Liver (tissue), 10 donors: ENCODE measurements at places on chromosomes 4 and X.

- no peak for DNase-seq
- H3K27me3 ChIP-seq, result no peaks in the 10 kb centered on the region
- H3K36me3 ChIP-seq, result no peaks in the 10 kb centered on the region
- H3K4me1 ChIP-seq, result no peaks in the 10 kb centered on the region
These were observed 20.6 kb downstream of the GABRQ start for GRCh38 chrX:152658302-152658701.

DNA sequence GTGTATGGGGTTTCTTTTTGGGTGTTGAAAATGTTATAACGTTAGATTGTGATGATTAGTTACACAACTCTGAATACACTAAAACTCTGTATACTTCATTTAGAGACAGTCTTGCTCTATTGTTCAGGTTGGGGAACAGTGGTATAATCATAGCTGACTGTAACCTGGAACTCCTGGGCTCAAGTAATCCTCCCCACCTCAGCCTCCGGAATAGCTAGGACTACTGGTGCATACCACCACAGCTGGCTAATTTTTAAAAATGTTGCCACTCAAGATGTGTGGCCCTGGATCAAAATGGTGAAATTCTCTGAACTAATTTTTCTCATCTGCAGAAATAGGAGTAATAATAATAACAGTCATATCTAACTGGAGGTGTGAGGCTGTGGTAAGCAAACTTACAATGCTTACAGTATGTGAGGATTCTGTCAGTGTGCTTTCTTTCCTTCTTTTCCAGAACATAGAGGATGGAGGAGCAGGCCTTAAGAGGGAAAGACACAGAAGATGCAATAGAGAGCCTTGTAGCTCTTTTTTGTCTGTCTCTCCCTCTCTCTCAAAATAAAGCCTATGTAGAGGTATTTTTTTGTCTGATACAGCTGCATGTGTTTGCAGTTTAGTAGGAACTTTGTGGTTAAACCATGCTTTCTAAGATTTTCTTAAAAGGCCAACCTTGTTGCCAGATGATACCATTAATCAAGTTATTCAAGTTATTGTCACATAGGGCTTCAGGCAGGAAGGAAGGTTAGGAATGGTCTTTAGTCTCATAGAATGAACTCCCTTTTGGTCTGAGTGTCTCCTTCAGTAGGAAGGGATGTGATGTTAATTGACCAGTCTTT, 7.5 kb downstream of the ADD1 start:
- H3K27ac ChIP-seq, result no peak overlapping the region
- H3K4me1 ChIP-seq, result peaks cover 4% of the 10 kb centered on the region

DNA sequence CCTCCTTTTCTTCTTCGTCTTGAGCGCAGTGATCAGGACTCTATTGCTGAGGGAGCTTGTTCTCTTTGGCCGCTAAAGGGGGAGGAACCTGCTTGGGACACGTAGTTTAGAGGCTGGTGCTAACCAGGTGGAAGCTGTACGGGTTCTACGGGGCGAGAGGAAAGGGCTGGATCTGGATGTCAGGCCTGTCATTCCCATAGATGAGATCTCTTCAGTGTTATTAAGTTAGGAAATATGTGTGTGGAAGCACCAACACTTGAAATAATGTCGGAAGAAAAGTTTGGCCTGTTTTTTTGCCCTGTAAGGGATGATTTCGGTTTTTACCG, 643 bp downstream of the SRP72 start:
- peaks cover 17% of the 10 kb centered on the region for H3K4me1 ChIP-seq
- H3K27ac ChIP-seq, result peak overlapping the region; percentile 59
- H3K4me3 ChIP-seq, result peak overlapping the region; percentile 95
- H3K27me3 ChIP-seq, result no peaks in the 10 kb centered on the region

DNA sequence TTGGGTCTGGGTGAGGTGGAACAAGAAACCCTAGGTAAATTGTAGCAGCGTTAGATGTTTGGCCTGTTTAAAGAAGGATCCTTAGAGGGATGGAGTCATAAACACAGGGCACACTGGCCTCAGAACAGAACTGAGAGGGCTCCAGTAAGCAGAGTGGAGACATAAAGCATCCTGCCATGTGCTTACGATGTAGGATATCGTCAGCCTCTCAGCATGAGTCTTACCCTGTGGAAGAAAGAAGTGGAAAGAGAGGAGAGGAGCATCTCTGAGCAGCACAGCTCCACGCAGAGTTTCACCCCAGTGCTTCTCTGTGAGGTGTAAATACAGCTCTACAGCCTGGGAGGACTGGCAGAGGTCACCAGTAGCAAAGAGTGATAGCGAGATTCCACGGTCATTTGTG, 27.8 kb upstream of the SORBS2 start:
- no peaks in the 10 kb centered on the region for H3K36me3 ChIP-seq
- H3K27me3 ChIP-seq, result no peaks in the 10 kb centered on the region
- H3K4me1 ChIP-seq, result peaks cover 8% of the 10 kb centered on the region
- H3K4me3 ChIP-seq, result no peak overlapping the region
- no peak for DNase-seq
- H3K27ac ChIP-seq, result no peak overlapping the region

GRCh38 chr4:158202481-158202880, 7.8 kb upstream of the TMEM144 start:
- no peak for DNase-seq
- H3K36me3 ChIP-seq, result no peaks in the 10 kb centered on the region
- H3K27me3 ChIP-seq, result no peaks in the 10 kb centered on the region
- no peak overlapping the region for H3K4me3 ChIP-seq
- H3K27ac ChIP-seq, result no peak overlapping the region

DNA sequence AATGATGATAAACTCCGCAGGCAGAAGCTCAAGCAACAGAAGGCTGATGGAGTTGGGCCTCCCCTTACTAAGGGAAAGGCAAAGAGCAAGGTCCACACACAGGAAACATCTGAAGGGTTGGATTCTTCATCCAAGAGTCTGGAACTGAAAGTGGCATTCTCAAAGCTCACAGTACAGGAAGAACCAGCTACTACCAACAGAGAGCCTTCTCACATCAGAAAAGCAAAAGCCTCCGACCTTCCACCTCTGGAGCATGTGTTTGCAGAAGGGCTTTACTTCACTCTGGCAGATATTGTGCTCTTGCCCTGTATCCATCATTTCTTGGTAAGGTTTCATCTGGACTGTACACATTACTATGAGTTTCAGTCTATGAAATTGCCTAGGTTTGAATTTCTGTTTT, 10.6 kb downstream of the GSTCD start:
- H3K27me3 ChIP-seq, result no peaks in the 10 kb centered on the region
- peaks cover 2% of the 10 kb centered on the region for H3K4me1 ChIP-seq
- H3K4me3 ChIP-seq, result no peak overlapping the region
- H3K36me3 ChIP-seq, result peaks cover 7% of the 10 kb centered on the region
- no peak overlapping the region for H3K27ac ChIP-seq
- no peak for DNase-seq

DNA sequence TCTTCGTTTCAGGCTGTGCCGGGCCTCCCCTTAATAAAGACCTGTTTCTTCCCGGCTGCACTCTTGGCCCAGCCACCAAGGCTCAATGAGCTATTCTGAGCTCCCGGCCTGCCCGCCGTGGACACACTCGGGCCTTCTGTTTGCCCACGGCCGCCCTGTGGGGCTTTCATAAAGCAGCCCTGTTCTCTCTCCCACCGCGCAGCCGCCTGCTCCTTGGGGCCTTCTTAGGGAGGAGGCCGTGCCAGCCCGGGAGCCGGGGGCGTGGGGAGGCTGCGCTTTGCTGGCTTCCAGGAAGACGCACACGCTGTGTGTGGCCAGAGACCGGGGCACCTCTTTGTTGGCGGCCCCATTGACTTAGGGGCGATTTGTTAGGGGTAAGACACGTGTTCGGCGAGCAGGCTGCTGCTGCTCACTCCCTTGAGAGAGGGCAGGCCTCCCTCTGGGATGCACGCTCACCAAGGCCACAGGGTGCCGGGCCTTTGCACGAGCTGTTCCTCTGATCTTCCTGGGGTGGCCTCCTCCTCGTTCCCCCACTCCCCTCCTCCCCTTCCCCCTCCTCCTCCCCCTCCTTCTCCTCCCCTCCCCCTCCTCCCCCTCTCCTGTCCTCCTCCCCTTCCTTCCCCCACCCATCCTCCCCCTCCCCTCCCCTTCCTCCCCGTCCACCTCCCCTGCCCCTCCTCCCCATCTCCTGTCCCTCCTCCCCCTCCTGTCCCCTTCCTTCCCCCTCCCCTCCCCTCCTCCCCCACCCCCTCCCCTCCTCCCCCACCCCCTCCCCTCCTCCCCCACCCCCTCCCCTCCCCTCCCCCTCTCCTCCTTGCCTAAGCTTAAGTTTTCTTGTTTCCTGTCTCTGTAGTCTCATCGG, 11.3 kb downstream of the BLOC1S4 start:
- no peak for DNase-seq
- H3K4me1 ChIP-seq, result peaks cover 20% of the 10 kb centered on the region
- H3K27me3 ChIP-seq, result no peaks in the 10 kb centered on the region

GRCh38 chr4:6390356-6390755, 82.1 kb downstream of the PPP2R2C start:
- no peaks in the 10 kb centered on the region for H3K4me1 ChIP-seq
- H3K4me3 ChIP-seq, result no peak overlapping the region
- DNase-seq, result no peak
- H3K27me3 ChIP-seq, result no peaks in the 10 kb centered on the region
- no peak overlapping the region for H3K27ac ChIP-seq

DNA sequence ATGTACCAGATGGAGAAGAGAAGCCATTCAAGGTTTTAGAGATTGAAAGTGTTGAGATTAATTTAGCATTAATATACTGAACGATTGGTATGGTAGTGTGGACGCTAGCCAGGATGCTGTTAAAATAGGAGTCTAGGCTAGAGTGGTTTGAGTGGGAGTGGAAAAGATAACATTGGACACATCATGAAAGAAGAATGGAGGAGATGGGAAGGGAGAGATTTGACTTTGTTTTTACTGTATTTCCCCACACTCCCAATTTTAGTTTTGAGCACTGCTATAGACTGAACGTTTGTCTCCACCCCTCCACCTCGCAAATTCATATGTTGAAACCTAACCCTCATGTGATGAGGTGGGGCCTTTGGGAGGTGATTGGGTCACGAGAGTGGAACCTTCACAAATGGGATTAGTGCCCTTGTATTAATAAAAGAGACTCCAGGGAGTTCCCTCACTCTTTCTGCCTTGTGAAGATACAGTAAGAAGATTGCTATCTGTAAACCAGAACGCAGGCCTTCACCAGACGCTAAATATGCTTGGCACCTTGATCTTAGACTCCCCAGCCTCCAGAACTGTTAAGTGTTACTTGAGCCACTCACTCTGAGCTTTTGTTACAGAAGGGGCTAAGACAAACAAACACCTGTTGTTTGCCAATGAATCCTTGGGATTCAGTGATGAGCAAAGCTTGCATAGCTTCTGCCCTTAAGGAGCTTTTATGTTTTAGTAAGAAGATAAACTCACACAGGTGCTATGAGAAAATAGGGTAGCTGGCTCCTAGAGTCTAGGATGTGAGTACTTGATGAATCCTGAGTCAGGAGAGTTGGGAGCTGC, 25.8 kb downstream of the USP9X start:
- H3K27me3 ChIP-seq, result no peaks in the 10 kb centered on the region

- H3K4me3 ChIP-seq, result no peak overlapping the region
- DNase-seq, result no peak
- no peaks in the 10 kb centered on the region for H3K4me1 ChIP-seq
- no peaks in the 10 kb centered on the region for H3K36me3 ChIP-seq
- H3K27me3 ChIP-seq, result no peaks in the 10 kb centered on the region
These were observed 8.1 kb upstream of the SMS start for GRCh38 chrX:21932292-21933002.

DNA sequence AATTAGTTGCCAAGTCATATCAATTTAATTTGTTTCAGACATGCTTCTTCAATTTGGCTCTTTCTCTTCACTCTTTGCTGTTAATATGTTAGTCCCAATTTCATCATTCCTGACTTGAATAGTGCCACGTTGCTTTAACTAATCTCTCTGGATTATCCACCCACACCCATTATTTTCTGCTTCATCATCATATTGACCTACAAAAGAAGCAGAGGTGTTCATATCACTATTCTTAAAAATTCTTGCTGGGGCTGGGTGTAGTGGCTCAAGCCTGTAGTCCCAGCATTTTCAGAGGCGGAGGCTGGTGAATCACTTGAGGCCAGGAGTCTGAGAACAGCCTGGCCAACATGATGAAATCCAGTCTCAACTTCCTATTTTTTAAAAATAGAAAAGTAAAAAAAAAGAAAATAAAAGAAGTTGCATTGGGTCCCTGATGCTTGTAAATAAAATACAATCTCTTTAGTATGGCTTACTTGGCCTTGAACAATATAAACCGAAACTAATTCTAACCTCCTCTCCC, 65.7 kb upstream of the KCNIP4 start:
- no peak for DNase-seq
- H3K36me3 ChIP-seq, result no peaks in the 10 kb centered on the region
- no peaks in the 10 kb centered on the region for H3K4me1 ChIP-seq
- no peak overlapping the region for H3K27ac ChIP-seq
- no peaks in the 10 kb centered on the region for H3K27me3 ChIP-seq

DNA sequence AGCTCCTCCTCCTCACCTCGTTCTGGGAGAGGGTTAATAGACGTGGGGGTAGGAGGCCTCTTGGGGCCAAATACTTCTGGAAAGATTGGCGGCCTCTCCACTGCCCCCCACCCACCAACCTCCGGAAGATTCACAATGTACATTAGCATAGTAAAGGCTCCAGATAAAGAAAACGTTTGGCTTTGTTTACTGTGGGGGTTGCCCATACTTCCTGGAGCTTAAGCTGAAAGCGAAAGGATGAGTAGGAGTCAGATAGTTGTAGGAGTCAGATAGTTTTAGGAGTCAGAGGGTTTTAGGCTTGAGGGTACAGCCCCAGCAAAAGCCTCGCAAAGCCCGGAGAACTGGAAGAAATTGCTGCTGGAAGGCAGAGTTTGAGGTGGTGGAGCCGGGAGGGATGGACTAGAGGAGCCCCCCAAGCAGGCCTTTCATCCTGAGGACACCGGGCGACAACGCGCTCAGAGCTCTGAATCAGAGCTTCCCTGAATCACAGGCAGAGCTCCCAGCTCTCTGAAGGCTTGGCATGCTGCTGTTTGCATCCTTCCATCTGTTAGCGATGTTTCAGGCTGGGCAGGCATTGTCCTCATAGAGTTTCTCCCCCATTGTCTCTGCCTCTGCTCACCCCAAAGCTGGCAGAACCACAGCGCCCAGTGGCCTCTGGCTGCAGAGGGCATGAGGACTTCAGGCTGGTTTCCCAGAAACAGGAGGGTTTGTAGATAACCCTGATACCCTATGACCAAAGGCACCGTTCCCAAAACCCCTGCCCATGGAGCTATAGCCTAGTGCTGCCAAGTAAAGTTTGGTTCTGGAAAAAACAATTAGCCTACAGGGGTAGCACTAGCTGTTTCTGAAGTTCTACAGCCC, 280.7 kb downstream of the BCOR start:
- no peaks in the 10 kb centered on the region for H3K27me3 ChIP-seq
- no peak for DNase-seq
- no peaks in the 10 kb centered on the region for H3K36me3 ChIP-seq
- H3K27ac ChIP-seq, result peak overlapping the region; percentile 27
- H3K4me1 ChIP-seq, result peaks cover 26% of the 10 kb centered on the region

GRCh38 chr4:139709660-139710059, 44.0 kb downstream of the MGST2 start:
- H3K27ac ChIP-seq, result no peak overlapping the region
- H3K4me1 ChIP-seq, result no peaks in the 10 kb centered on the region
- peaks cover 13% of the 10 kb centered on the region for H3K36me3 ChIP-seq
- H3K27me3 ChIP-seq, result no peaks in the 10 kb centered on the region
- H3K4me3 ChIP-seq, result no peak overlapping the region

GRCh38 chr4:33184657-33185290, 2464.6 kb downstream of the PCDH7 start:
- no peaks in the 10 kb centered on the region for H3K36me3 ChIP-seq
- no peaks in the 10 kb centered on the region for H3K27me3 ChIP-seq
- peaks cover 3% of the 10 kb centered on the region for H3K4me1 ChIP-seq
- H3K27ac ChIP-seq, result no peak overlapping the region
- DNase-seq, result no peak
- H3K4me3 ChIP-seq, result no peak overlapping the region

GRCh38 chr4:176492646-176493302, 173.0 kb downstream of the SPCS3 start:
- no peak overlapping the region for H3K4me3 ChIP-seq
- no peak overlapping the region for H3K27ac ChIP-seq
- no peaks in the 10 kb centered on the region for H3K27me3 ChIP-seq
- H3K36me3 ChIP-seq, result no peaks in the 10 kb centered on the region
- no peaks in the 10 kb centered on the region for H3K4me1 ChIP-seq
